ENCODE measurements at places on chromosomes 2 and 18.

DNA sequence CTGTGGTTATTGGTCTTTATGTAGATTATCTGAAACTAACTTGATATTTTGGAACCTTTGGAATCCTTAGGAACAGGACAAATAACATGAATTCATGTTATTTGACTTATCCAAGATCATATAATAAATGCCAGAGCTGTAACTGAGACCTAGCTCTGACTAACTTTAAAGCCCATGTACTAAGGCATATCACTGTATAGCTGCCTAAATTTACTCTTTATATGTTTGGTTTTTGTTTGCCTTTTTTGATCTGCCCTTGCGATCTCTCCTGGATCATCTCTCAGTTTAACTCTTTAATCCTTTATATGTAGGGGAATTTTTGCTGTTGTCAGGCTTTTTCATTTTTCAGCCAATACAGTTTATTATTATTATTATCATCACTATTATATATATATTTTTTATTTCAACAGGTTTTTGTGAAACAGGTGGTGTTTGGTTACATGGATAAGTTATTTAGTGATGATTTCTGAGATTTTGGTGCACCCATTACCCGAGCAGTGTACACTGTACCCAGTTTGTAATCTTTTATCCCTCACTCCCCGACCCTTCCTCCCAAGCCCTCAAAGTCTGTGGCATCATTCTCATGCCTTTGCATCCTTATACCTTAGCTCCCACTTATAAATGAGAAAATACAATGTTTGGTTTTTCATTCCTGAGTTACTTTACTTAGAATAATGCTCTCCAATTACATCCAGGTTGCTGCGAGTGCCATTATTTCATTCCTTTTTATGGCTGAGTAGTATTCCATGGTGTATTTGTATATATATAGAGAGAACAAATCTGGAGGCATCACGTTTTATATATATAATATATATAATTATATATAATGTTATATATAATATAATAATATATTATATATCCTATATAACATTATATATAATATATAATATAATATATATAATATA, 48.9 kb downstream of the APLF start:
- no peak for DNase-seq

DNA sequence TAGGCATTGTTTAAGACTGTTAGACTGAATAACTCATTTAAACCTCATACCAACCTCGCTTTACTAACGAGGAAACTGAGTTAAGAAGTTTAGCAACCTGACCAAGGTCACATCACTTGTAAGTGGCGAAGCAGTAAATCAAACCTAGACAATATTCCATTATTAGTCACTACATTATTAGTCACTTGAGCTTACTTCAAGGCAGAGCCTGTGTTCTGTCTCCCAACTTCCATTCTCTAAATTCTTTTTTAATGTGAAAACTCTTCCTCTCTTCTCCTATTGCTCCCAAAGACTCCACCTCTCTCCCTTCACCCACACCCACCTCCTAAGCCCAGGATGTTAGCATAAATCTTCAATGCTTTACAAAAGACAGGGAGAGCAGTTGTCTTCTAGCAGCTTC, 156.5 kb downstream of the ARL6IP6 start:
- DNase-seq, result no peak

- DNase-seq, result peak; percentile 51
Measured at GRCh38 chr2:234427081-234428061, 69.5 kb downstream of the ARL4C start.

- DNase-seq, result no peak
Measured at GRCh38 chr18:13745696-13746095, 19.2 kb downstream of the RNMT start.

DNA sequence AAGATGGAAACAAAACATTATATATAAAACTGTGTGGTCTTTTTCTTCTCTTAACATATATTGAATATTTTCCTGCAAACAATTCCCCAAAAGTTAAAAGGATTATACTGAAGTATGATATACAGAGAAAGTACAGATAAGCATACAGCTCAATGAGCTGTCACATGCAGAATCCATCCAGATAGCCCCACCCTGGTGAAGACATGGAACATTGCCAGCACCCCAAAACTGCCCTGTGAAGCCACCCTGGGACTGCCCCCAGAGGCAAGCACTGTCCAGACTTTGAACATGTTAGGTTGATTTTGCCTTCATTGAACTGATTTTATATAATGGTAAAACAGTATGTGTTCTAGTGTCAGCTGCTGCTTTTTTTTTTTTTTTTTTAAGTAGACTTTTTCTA, 112.3 kb upstream of the IL1R2 start:
- DNase-seq, result no peak

DNA sequence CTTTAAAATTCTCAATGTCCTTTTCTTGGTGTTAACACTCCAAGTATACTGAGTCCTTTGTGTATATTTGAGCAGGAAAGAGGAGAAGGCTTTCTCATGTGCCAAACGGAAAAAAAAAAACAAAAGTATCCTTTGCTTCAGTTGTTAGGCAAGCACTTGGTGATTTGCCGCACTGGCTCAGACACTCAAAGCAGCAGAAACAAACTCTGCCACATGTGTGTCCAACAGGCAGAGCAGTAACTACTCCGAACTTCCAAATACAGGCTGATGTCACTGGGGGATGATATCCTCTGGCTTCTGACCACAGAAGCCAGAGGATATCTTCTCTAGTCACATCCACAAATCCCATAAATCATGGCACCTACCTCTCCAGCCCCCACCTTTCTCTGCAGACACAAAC, 108.0 kb upstream of the SALL3 start:
- DNase-seq, result no peak

GRCh38 chr18:32424696-32425095, 46.0 kb downstream of the GAREM1 start:
- no peak for DNase-seq

DNA sequence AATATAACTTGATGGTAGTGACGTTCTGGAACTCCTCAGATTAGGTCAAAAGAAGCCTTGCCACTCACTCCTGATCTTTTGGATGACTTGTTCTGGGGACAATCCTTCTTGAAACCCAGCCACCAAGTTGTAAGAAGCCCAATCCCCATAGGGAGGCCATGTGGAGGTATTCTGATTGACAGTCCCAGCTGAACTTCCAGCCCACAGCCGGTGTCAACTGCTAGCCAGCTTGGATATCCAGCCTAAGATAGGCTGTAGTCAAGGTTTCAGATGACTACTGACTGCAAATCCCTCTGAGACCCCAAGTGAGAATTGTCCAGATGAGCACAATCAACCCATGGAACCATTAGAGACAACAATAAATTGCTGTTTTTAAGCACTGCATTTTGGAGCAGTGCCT, 31.4 kb downstream of the EIF2AK2 start:
- DNase-seq, result peak; percentile 98

GRCh38 chr18:36314098-36314497, 16.6 kb downstream of the FHOD3 start:
- no peak for DNase-seq

DNA sequence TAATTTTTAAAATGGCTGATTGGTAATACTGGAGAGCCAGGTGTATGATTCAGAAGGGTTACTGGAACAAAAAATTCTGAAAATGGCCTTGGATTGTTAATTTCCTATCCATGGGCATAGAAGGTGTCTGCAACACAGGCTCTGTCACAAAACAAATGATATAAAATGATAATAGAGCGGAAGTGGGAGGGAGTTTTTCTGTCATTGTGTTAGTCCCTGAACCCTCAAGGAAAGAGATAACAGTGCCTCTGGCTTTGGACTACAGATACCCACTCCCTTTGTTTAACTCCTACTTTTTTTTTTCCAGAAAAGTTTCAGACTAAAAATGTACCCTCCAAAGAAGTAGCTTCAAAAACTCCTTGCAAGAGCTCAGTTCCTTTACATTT, 28.0 kb upstream of the YES1 start:
- no peak for DNase-seq

DNA sequence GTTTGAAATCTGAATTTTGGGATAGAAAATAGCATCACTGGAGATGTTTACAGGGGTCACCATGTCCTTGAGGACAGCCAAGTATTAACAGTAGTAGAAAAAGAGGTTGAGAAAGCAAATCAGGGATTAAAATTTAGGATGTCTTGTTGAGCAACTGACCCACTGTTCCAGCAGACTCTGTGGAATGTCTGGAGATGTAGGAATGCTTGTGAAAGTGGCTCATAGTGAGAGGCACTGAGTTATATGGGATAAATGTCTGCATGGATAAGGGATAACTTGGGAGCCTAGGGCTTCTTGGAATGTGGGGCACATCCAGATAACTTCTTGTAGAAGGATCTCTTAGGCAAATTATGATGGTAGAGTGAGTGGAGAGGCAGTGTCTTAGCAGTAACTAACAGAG, 495.0 kb downstream of the TMX3 start:
- no peak for DNase-seq

GRCh38 chr2:128809880-128810279, 491.2 kb upstream of the HS6ST1 start:
- DNase-seq, result no peak

- no peak for DNase-seq
Measured at GRCh38 chr18:36960038-36960437, 131.1 kb downstream of the KIAA1328 start.

DNA sequence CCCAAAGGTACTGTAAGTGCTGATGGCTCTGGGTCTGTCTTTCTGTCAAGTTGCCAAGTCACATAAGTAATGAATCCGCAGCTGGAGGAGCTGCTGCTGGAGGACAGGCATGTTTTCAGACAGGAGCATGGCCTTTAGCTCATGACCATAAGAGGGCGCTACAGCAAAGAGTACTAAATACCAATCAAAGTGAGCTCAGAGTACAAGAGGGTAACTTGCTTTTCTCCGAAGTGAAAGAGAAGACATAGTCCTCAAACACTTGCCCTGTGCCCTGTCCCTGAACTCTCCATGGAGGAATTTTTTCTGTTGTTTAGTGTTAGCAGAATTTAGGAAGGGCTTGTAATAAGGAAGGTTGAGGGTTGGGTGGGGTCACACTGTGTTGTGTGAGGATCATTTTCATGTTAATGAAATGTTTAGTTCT, 58.0 kb upstream of the EML6 start:
- peak; percentile 75 for DNase-seq

DNA sequence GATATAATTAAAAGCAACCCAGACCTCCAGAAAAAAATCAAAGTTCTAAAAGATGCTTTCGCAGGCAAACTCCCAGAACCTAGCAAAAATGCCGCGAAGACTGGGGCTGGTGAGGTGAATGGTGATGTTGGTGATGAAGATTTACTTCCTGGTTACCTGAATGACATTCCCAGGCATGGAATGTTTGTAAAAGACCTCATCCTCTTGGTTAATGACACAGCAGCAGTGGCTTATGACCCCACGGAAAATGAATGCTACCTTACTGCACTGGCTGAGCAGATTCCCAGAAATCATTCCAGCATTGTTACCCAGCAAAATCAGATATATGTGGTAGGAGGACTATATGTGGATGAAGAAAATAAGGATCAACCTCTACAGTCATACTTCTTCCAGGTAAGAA, 994 bp downstream of the KLHL41 start:
- peak; percentile 48 for DNase-seq

DNA sequence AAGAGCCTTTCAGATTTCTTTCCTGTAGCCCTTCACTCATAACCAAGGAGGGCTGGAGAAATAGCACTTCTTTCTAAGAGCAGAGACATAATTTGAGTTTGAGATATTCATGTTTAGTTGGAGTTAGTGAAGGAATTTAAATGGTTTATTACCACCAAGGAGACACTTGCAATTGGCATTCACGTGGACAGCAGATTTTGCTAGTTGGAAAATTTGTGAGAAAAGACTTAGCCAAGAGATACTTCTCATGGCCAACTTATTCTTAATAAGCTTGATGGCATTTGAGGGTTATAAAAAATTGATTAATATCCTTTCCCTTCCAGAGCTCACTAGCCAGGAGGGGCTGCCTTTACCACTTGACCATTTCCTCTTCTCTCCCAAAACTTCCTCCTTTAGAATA, 518.7 kb downstream of the TNS1 start:
- DNase-seq, result no peak

- DNase-seq, result no peak
Measured at GRCh38 chr18:57728941-57729511, 74.1 kb downstream of the ATP8B1 start.

DNA sequence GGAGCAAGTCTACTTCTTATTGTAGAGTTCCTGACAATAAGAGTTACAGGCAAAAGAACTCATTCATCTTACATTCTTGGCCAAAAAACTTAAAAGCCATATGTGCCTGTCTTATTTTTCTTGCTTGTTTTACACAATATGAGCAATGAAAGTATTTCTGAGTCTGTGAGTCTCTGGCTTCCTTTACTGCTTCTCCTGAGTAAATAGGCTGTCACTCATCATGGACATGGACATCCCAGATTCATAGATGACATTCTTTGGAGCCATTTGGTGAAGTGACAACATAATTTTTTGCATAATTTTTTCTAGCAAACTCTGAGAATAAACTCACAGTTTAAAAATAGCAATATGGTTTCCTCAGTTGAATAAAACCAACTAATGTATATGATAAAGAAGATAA, 179.3 kb downstream of the SNTG2 start:
- DNase-seq, result no peak

- DNase-seq, result no peak
Measured at GRCh38 chr2:160353166-160353565, 140.4 kb downstream of the RBMS1 start.

DNA sequence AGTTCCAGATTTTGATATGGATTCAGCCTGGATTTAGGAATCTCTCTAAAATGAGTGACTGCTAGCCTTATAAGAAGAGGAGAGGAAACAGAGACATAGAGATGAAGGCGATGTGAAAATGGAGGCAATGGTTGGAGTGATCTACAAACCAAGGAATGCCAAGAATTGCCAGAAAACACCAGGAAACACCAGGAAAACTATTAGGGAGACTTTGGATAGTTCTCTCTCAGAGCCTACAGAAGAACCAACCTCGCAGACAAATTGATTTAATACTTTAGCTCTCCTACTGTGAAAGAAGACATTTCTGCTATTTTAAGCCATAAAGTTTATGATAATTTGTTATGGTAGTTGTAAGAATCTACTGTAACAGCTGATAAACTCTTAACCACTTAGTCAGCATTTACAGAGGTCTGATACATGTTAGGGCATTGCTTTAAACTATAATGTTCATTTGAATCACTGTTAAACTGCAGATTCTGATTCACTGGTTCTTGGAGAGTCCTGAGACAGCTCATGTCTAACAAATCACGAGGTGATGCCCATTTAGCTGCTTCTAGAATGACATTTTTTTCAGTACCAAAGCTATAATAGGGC, 1702.6 kb upstream of the LRRTM1 start:
- peak; percentile 2 for DNase-seq

All from myocyte (in vitro differentiated cells).